HFFc6 (cell line): ENCODE measurements at places on chromosomes 3 and 15.

GRCh38 chr3:51673802-51674654, 3.0 kb downstream of the TEX264 start:
- H3K27ac ChIP-seq: peak overlapping the region; percentile 77; the same call in 1 of the 2 replicates
- no peak overlapping the region for H3K4me3 ChIP-seq
- peaks cover 53% of the 10 kb centered on the region for H3K4me1 ChIP-seq
- no peak for DNase-seq

- H3K4me1 ChIP-seq: peaks cover 28% of the 10 kb centered on the region
- H3K27ac ChIP-seq: no peak overlapping the region
Measured at GRCh38 chr15:71660501-71660900, 149.9 kb upstream of the NR2E3 start.

DNA sequence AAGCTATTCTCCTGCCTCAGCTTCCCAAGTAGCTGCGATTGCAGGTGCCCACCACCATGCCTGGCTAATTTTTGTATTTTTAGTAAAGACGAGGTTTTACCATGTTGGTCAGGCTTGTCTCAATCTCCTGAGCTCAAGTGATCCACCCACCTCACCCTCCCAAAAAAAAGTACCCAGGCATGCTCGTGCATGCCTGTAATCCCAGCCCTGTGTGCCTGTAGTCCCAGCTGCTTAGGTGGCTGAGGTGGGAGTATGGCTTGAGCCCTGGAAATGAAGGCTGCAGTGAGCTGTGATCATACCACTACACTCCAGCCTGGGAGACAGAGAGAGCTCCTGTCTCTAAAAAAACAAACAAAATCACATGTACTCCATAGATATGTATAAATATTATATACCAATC, 176.5 kb downstream of the SOX2 start:
- no peak overlapping the region for H3K27ac ChIP-seq
- no peak overlapping the region for H3K4me3 ChIP-seq
- no peak for DNase-seq
- no peaks in the 10 kb centered on the region for H3K27me3 ChIP-seq
- H3K4me1 ChIP-seq: no peaks in the 10 kb centered on the region

DNA sequence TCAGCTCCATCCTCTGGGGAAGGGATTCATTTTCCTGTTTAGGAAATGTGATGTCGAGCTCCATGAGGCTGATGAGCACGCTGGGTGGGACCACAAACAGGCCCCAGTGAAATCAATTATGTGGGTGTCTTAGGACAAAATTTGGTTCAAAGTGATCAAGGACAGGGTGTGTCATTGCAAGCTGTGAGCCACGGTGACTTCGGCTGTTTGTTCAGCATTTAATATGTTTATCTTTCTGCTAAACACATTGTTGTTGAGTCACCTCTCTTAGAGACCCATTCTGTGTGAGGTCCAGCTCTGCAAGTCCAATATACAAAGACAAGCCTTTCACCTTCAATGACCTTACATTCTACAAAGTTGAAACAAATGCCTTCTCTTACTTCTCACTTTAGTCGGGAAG, 41.3 kb downstream of the SSR3 start:
- peaks cover 17% of the 10 kb centered on the region for H3K4me1 ChIP-seq
- DNase-seq: no peak
- no peaks in the 10 kb centered on the region for H3K36me3 ChIP-seq
- no peak overlapping the region for H3K27ac ChIP-seq
- H3K4me3 ChIP-seq: no peak overlapping the region

DNA sequence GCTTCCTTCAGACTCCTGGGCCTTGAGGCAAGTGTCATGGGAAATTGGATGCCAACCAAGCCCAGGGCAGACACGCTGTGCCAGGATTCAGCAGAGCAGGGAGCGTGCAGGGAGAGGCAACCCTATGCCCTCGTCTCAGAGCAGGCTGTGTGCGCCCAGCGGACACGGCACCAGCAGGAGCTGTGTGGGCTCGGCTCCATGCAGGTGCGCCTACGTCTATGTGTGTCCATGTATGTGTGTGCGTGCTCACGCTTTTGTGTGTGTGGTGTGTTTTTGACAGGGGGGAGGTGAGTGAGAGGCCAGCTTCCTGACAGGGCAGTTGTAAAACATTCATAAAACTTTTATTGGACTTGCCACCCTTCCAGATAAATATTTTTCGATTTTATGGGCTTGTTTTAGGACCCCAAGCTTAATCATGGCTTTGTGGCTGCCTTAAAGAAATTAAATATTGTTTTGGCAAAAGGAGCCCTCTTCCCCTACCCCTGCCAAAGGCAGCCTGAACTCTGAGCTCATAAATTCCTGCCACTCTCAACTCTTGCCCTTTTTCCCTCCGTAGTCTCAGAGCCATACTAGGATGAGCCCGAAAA, 84.4 kb downstream of the DNAJB8 start:
- no peak for DNase-seq
- H3K27me3 ChIP-seq: peaks cover 2% of the 10 kb centered on the region
- peaks cover 25% of the 10 kb centered on the region for H3K4me1 ChIP-seq
- H3K36me3 ChIP-seq: no peaks in the 10 kb centered on the region
- H3K4me3 ChIP-seq: no peak overlapping the region
- H3K27ac ChIP-seq: no peak overlapping the region

GRCh38 chr15:41940441-41940857, 31.9 kb downstream of the EHD4 start:
- DNase-seq: peak; percentile 83
- H3K36me3 ChIP-seq: peaks cover 33% of the 10 kb centered on the region
- peak overlapping the region; percentile 78 for H3K27ac ChIP-seq
- peaks cover 79% of the 10 kb centered on the region for H3K4me1 ChIP-seq
- peak overlapping the region; percentile 58 for H3K4me3 ChIP-seq

- H3K4me3 ChIP-seq: no peak overlapping the region
- peaks cover 9% of the 10 kb centered on the region for H3K27me3 ChIP-seq
- H3K4me1 ChIP-seq: peaks cover 5% of the 10 kb centered on the region; the same call in 1 of the 2 replicates
Measured at GRCh38 chr3:25527801-25528200, 99.7 kb downstream of the RARB start.

- DNase-seq: no peak
- H3K4me1 ChIP-seq: no peaks in the 10 kb centered on the region
- no peak overlapping the region for H3K27ac ChIP-seq
- no peak overlapping the region for H3K4me3 ChIP-seq
- no peaks in the 10 kb centered on the region for H3K27me3 ChIP-seq
Measured at GRCh38 chr3:34942256-34942655, 697.1 kb upstream of the ARPP21 start.

- peaks cover 65% of the 10 kb centered on the region for H3K4me1 ChIP-seq
- peaks cover 8% of the 10 kb centered on the region; the same call in 1 of the 2 replicates for H3K36me3 ChIP-seq
- no peak overlapping the region for H3K4me3 ChIP-seq
- no peak overlapping the region; the same call in 1 of the 2 replicates for H3K27ac ChIP-seq
- H3K27me3 ChIP-seq: no peaks in the 10 kb centered on the region; the same call in 1 of the 2 replicates
- DNase-seq: no peak
Measured at GRCh38 chr3:190056742-190057141, 64.0 kb downstream of the P3H2 start.

GRCh38 chr3:154872074-154872473, 208.0 kb upstream of the MME start:
- no peak for DNase-seq
- no peaks in the 10 kb centered on the region; the same call in 1 of the 2 replicates for H3K27me3 ChIP-seq
- H3K4me3 ChIP-seq: no peak overlapping the region
- no peaks in the 10 kb centered on the region for H3K36me3 ChIP-seq
- H3K4me1 ChIP-seq: peaks cover 16% of the 10 kb centered on the region
